Stimulated activated CD4-positive, alpha-beta T cell treated with anti-CD3 and anti-CD28 coated beads, Interleukin-4, amount 100 ng/mL, for 4 hours (primary cell): ENCODE measurements at places on chromosomes 7 and 10.

- DNase-seq: no peak
These were observed 1.0 kb upstream of the TMEM184A start for GRCh38 chr7:1557006-1557405.

GRCh38 chr10:62498271-62498670, 124.1 kb downstream of the ZNF365 start:
- no peak for DNase-seq

DNA sequence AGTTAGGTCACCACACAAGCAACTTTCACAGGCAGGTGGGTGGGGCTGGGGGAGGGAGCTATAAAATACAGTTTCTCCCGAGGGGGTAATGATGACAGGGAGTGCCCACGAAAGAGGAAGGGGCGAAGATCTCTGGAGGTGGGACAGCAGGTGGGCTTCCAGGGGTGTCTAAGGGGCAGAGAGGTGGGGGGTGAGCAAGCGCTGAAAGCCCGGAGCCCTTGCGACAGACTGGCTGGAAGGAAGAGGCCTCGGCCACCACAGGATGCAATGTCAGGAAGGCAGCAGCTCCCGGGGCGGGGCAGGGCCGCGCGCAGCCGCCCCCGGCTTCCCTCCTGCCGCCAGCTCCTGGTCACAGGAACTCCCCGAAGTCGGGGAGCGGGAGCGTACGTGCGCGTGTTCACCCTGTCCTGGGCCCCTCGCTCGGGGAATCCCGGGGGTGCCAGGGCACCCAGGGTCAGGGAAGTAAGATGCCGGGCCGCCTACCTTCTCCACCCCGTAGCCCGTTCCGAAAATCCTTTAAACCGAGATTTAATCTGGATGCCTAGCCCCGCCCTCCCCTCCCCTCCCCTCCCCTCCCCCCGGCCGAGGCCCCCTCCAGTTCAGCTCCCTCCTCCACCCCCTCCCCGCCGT, 105.2 kb upstream of the PPIF start:
- DNase-seq: peak; percentile 48

DNA sequence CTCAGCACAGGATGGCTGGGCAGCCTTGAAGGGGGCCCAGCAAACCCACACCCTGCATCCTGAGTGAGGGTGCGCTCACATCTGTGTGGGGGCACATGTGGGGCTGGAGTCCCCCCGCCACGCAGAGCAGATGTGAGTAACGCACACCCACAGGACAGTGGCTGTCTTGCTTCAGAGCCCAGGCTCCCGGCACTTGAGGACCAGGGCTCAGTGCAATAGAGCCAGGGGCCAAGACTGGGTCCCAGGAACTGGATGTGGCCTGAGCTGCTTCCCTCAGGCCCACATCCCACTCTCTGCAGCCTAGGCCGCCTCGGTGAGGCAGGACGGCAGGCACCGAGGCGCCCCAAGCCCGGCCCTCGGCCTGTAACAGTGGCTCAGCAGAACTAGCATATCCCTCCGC, 159.9 kb downstream of the MAD1L1 start:
- no peak for DNase-seq

GRCh38 chr7:11315666-11316258, 342.1 kb downstream of the PHF14 start:
- no peak for DNase-seq

GRCh38 chr10:8439040-8439439, 384.6 kb downstream of the GATA3 start:
- no peak for DNase-seq
